Stimulated activated CD8-positive, alpha-beta memory T cell treated with anti-CD3 and anti-CD28 coated beads, Interleukin-15, amount 100 ng/mL, for 4 hours (primary cell): ENCODE measurements at places on chromosomes 7 and 10.

DNA sequence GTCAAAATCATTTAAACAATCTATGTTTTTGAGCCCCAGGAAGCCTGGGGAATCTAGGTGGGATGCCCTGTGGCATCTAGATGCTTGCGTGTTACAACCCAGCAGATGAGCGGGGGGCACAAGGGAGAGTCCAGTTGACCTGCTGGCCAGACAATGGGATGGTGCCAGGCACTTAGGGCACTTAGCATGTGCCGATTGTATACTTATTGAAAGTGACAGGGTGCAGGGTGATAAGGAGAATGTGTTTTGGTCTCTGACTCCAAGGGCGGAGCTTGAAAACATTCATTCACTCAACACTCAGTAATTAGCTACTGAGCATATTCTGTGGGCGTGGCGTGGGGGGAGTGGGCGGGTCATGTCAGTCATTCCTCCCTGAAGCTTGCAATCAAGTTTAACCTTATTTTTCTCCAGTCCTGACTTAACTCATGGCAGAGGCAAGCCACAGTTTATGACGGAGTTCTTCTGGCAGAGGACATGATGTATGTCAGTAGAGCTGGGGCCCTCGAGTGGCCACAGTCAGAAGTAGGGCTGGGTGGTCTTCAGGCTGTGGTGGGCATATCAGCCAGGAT lies 115.1 kb downstream of the PRKCQ start:
- no peak for DNase-seq

- peak; percentile 13 for DNase-seq
These were observed 149.2 kb downstream of the PRKAG2 start for GRCh38 chr7:151727579-151728285.

DNA sequence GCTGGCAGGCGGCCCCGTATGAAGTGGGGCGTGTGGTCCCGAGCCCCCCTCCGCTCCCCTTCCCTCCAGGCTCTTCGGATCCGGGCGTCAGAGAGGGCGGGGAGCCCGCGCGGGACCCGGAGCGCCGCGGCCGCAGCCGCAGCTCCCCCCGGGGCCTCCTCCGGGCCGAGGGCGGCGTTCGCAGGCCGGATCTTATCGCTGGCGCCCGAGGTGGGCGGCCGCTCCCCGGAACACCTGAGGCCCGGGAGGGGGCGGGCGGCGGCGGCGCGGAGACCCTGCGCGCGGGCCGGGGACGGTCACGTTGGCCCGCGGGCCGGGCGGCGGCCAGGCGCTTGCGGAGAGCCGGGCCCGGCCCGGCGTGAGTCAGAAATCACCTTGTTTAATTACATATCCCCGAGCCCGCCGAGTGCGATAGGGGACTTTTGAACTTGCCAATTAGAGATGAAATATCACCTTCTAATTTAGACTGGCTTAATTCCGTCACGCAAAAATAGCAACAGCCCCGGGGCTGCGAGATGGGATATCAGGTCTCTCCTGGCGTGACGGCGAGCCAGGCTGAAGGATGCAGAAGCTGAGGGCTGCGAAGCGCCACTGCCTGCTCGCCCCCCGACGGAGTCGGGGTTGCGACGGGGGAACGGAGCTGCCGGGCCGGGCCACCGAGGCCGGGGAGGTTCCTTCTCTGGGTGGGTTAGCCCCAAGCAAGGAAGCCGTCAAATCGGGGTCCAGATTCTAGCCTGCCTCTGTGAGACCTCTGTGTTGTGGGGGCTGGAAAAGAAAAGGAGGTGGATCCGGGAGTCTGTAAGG lies 43.4 kb downstream of the LDB3 start:
- no peak for DNase-seq

- no peak for DNase-seq
These were observed 57.5 kb upstream of the FAM133B start for GRCh38 chr7:92647652-92648051.

- no peak for DNase-seq
These were observed 8.9 kb upstream of the LYZL1 start for GRCh38 chr10:29279779-29280487.

DNA sequence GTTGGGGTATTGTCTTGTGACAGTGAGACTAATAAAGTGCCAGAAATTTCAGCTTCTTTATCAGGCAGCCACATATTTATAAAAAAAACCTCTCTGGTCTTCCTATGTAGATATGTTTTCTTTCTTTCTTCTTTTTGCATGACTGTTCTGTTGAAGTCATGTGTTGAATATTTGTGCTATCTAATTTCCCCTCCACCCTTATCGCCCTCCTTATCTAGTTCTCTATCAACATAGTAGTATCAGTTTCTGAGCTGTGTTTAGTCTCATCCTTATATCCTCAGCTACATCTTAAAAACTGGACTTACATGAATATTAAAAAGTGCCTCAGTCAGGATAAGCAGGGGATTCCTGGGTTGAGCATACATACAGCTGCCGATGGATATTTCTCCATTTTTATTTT lies 53.9 kb downstream of the SEMA3D start:
- no peak for DNase-seq

DNA sequence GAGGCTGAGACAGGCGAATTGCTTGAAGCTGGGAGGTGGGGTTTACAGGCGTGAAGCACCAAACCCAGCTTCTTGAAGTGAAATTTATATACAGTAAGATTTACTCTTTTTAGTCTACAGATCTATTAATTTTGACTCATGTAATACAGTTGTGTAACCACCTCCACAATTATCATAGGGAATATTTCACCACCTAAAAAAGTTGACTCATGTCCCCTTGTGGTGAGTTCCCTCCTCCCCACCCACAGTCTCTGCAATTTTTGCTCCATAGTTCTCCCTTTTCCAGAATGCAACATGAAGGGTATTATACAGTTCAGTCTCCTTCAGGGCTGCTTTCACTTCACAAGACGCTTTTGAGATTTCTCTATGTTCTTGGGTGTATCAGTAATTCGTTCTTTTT lies 156.8 kb downstream of the FAM107B start:
- DNase-seq = no peak

GRCh38 chr7:128530855-128531104 lies 54.2 kb downstream of the METTL2B start:
- DNase-seq = no peak

GRCh38 chr10:59631237-59631636 lies 78.4 kb downstream of the SLC16A9 start:
- DNase-seq = no peak

GRCh38 chr10:20363684-20364083 lies 533.4 kb downstream of the NEBL start:
- no peak for DNase-seq

GRCh38 chr7:51187941-51188340 lies 128.7 kb downstream of the COBL start:
- DNase-seq = no peak

DNA sequence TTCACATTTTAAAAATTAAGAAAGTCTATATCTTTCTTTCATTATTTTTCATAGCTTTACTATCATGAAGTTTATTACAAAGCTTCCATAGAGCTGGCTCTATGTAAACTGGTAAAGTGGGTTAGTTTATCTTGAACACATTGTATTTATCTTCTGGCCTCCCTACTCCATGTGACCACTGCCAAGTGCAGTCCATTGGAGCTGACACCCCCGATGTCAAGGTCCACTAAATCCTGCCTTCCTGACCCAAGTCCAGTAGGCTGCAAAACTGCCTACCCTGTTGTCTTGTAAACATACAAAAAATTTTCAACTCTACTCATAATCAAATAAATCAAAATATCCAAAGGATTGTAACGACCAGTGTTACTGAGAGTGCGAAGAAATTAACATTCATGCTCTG lies 10.2 kb downstream of the DNAJC12 start:
- DNase-seq = no peak

GRCh38 chr10:103277713-103278536 lies 987 bp downstream of the INA start:
- no peak for DNase-seq

- no peak for DNase-seq
These were observed 74.6 kb downstream of the PAXIP1 start for GRCh38 chr7:154928136-154929005.

GRCh38 chr10:101597091-101597900 lies 9.2 kb downstream of the DPCD start:
- no peak for DNase-seq

GRCh38 chr10:107728807-107729206 lies 564.3 kb upstream of the SORCS1 start:
- no peak for DNase-seq

- DNase-seq = no peak
These were observed 16.1 kb upstream of the CDK14 start for GRCh38 chr7:90580051-90580450.

- DNase-seq = no peak
These were observed 386.8 kb upstream of the PODXL start for GRCh38 chr7:131943211-131943610.

DNA sequence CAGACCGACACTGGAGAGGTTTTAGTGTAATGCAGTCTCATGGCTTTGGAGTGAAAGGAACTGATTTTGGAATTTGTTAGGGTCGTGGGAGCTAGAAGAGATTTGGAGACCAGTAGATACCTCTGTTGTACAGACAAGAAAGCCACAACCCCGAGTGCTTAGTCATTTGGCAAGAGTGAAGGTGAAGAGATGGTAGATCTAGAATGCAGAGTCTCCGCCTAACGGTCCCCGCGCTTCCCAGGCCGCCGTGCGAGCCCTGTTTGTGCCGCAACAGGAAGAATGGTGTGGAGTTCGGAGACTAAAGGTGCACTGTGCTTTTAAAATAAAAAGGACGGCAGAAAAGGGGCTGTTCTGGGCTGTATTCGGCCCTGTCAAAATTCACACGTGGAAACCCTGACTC lies 186.7 kb downstream of the ADARB2 start:
- DNase-seq = no peak

DNA sequence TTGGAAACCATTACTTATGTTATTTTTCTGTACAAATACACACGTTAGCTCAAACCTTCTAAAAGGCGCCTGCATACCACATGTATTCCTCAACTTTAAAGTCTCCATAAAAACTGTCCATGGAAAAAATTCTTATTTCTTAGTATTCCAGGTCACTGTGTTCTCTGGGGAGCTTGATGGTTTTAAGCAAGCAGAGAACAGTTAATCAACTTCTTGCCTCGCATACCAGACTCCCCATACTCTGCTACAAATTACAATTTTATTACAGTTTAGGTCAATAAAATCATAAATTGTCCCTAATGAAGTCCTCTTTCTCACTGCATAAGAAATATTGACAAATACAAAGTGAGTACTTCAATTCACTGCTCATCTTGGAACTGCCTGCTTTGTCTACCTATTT lies 77.0 kb upstream of the GPR22 start:
- DNase-seq = no peak

DNA sequence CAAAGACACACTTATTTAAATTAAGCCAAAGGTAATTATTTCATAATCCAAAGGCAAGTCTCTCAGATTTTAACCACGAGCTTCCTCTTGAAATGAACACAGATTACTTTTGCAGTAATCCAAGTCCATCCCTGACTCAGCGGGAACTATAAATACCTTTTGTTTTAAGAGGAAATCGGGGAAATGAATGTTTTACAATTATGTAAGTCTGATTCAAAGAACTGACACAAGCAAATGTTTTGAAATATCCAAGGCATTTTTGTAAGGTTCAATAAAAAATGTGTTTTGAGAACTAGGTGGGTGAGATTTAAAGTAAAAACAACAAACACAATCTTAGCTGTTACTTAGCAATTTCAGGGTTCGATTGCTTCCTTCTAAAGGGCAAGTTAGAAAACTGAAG lies 179.8 kb upstream of the ASAH2 start:
- no peak for DNase-seq

DNA sequence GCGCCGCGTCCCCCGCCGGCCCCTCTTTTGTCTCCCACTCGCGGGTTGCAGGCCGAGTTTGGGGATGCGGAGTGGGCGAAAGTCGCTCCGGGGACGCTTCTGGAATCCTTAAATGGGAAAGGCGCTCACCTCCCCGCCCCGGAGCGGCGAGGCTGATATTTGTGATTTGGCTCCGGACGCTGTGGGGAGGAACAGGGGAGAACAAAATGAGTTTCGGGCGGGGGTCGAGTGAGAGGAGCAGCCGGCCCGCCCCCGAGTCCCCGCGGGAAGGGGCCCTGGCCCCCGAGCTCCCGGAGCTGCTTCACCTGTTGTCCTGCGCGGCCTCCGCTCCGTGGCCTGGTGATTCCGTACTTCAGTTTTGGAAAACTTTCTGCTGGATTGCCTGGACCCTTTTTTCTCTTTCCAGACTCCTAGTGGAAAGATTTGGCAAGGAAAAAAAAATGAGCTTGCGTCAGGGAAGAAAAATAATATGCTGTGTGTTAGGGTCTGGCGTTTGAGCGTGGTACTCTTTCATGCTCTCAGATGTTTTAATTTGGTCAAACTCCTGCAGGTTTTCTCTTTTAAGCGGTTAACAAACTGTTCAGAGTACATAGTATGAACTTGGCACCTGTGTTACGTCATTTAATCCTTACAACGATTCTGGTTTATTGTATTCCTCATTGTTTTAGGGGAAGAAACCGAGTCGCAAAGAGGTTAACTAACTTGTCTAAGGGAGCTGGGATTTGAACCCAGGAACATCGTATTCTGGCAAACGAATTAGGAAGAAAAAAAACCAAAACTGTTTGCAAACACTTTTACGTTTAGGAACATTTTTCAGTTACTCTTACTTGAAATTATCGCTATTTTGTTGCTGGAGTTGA lies 924 bp downstream of the BMPR1A start:
- DNase-seq = no peak

GRCh38 chr10:133196221-133196915 lies 33.6 kb upstream of the UTF1 start:
- DNase-seq = no peak

DNA sequence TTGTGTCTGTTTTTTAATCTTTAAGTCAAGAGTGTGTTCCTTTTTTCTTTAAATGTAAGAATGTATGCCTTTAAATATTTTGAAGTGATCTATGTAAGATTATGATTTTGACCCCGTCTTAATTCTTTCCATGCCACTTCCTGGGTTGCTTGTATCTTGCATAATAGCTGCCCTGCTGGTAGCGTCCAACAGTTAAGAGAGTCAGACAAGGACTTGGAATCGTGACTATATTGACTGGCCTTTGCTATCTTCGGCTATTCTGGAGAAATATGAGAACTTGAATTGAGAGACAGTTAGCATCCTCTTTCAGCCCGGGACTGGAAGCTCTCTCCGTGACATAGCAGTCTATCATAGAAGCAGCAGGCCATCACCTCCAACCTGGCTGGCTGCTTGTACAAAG lies 13.0 kb downstream of the NRP1 start:
- DNase-seq = no peak

DNA sequence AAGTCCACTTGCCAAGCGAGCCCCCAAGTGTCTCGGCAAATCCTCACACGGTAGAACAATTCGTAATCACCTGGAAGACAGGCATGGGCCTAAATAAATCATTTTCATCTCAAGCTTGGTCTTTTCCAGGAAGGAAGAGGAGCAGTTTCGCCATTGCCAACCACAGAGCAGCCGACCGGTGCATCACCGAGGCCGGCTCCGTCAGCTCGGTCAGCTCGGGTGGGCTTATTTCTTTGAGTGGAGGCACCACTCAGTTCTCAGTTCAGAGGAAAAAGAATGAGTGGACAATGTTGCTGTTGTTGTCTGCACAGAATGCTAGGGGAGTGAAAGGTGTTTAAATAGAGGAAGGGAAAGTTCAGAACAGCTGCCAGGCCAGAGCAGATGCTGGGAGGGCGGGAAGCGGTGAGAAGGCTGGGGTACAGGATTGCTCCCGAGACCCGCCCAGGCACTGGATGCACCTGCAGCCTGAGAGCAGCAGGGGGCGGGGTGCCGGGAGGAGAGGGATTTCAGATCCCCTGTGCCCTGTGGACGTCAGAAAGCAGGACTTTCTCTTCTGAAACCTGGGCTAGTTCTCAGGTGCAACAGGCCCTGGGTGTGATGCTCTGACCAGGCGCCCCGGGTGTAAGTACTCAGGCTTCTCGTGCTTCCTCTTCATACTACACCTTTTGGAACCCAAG lies 17.7 kb upstream of the IGFBP3 start:
- DNase-seq = no peak

GRCh38 chr7:157480371-157481050 lies 143.7 kb downstream of the DNAJB6 start:
- no peak for DNase-seq

- no peak for DNase-seq
These were observed 94.0 kb downstream of the C10orf105 start for GRCh38 chr10:71625445-71626175.
